Ascending aorta (tissue), 2 donors: ENCODE measurements at places on chromosomes 7 and 10.

DNA sequence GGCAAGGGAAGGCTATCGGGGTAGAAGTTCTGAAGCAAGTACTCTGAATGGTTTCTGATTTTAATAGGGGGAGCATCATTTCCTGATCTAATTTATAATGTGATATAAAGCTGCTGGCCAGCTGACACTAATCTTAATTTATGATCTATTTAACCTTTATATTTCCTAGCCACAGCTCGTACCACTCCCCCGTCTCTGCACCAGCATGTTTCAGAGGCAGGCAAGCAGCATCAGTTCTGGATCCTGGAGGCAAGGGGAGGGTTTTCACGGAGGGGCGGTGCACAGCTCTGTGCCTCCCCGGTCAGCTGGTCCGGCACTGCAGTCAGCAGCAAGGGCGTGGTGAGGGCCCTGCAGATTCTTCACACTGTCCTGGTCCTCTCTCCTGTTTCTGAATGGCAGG lies 30.0 kb downstream of the MGMT start:
- no peak overlapping the region for H3K27ac ChIP-seq
- no peaks in the 10 kb centered on the region for H3K27me3 ChIP-seq
- DNase-seq: no peak
- H3K4me3 ChIP-seq: no peak overlapping the region
- peaks cover 3% of the 10 kb centered on the region for H3K36me3 ChIP-seq

GRCh38 chr7:37683246-37684120 lies at the start of gene GPR141:
GPR141 (plus strand) TSS chr7:37683766; CDS start chr7:37740394, 56,628 bp downstream.
- H3K27me3 ChIP-seq: no peaks in the 10 kb centered on the region
- no peak within 1 kb of the TSS for H3K27ac ChIP-seq
- no peak within 1 kb of the TSS for H3K4me3 ChIP-seq
- H3K36me3 ChIP-seq: no peaks in the 10 kb centered on the region
- no peak for DNase-seq
- no peaks in the 10 kb centered on the region for H3K4me1 ChIP-seq

GRCh38 chr7:35754741-35755140 lies 46.1 kb upstream of the SEPTIN7 start:
- H3K4me3 ChIP-seq: no peak overlapping the region
- H3K27ac ChIP-seq: no peak overlapping the region
- no peaks in the 10 kb centered on the region for H3K4me1 ChIP-seq
- no peaks in the 10 kb centered on the region for H3K36me3 ChIP-seq
- H3K27me3 ChIP-seq: no peaks in the 10 kb centered on the region
- DNase-seq: no peak

GRCh38 chr10:17597386-17597785 lies 19.8 kb downstream of the HACD1 start:
- H3K4me3 ChIP-seq: no peak overlapping the region
- H3K4me1 ChIP-seq: no peaks in the 10 kb centered on the region
- no peaks in the 10 kb centered on the region for H3K27me3 ChIP-seq
- H3K27ac ChIP-seq: no peak overlapping the region
- no peak for DNase-seq
